Activated naive CD4-positive, alpha-beta T cell treated with anti-CD3 and anti-CD28 coated beads, Interleukin-2, amount 10 ng/mL, durations not matched to agents 7 days and 5 days (primary cell): ENCODE measurements at places on chromosomes 4 and X.

DNA sequence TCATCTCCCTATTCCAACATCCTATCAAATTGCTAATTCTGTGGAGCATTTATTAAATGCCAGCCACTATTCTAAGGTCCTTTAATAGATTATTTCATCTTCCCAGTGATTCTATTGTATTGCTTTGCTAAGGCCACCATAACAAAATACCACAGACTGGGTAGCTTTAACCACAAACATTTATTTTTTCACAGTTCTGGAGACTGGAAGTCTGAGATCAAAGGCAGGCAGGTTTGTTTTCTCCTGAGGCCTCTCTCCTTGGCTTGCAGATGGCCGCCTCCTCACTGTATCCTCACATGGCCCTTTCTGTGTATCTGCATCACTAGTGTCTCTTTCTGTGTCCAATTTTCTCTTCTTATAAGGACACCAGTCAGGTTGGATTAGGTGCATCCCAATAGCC, 64.5 kb downstream of the CPE start:
- DNase-seq = no peak

DNA sequence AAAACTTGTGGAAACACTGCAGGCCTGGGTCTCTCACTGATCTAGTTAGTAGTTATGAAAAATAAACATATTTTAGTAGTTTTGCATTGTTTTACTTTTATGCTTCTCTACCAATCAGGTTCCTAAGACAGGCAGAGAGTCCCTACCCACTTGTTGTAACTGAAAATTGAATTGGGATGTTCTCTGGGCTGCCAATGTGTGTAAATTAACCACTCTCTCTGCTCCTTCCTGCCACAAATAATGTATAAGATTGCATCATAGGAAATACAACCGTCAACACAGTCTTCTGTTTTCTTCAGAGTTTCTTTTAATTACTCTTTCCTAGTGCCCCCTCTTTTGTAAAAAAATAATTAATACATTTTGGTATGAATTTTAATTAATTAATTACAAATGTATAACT, 677.3 kb downstream of the FSTL5 start:
- no peak for DNase-seq

DNA sequence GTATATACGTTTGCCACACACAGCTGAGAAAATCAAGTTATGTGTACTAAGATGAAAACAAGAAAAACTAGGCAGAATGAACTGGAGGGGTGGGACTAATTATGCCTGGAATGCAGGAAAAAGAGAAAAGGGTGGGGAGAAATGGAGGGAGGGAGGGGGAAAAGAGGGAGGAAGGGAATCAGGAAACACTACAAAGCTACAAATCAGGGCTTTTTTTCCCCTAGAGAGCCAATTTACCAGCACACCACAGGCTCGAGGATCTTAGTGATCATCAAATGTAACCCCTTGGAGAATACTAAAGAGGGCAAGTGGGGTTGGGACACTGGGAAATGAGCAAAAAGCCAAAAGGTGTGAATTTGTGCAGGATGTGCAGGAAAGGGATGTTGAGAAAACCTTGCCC, 451.9 kb downstream of the SMARCA1 start:
- DNase-seq = no peak

DNA sequence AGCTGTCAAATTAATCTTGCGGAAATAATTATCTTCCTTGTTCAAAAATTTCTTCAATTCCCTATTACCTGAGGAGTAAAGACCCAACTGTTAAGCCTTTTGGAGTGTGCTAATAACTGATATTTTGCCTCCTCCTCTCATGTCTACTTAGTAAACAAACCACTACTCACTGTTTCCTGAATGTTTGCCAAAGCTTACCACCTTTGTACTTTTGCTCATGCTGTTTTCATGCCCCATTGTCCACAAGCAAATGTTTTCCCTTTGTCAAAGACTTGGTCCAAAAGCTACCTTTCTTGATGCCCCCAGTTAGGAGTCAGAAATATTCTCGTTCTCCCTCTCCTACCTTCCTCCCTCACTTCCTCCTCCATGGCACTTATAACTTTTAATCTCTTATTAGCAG, 226.1 kb downstream of the ENOX2 start:
- DNase-seq = no peak

DNA sequence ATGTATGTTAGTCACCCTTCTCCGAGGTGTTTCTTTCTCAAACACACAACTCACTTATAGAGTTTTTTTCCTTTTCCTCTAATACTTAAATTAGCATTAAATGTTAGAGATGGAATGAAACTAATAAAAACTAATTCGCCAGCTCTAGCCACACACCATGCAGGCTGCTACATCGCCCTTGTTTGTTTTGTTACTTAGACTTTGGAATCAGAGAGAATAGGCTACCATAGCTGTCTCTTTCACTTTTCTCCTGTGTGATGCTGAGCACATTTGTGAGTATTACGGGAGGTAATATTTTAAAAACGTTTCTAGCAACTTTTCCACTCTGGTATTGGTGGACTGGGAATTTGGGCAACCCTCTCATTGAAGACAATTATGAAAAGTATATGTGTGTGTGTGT, 43.5 kb downstream of the ESX1 start:
- DNase-seq = no peak
